ENCODE measurements at places on chromosomes 5 and 9.
A peak's percentile ranks its signal among the peaks of the same experiment; 100 is the strongest.

- no peak for DNase-seq
Measured at GRCh38 chr5:7548596-7548995, 152.7 kb downstream of the ADCY2 start.

- DNase-seq: no peak
Measured at GRCh38 chr9:38057416-38058195, 11.4 kb downstream of the SHB start.

- no peak for DNase-seq
Measured at GRCh38 chr5:64384765-64385164, 121.0 kb upstream of the RGS7BP start.

GRCh38 chr9:107624234-107624948 is 134.8 kb upstream of the KLF4 start:
- no peak for DNase-seq

DNA sequence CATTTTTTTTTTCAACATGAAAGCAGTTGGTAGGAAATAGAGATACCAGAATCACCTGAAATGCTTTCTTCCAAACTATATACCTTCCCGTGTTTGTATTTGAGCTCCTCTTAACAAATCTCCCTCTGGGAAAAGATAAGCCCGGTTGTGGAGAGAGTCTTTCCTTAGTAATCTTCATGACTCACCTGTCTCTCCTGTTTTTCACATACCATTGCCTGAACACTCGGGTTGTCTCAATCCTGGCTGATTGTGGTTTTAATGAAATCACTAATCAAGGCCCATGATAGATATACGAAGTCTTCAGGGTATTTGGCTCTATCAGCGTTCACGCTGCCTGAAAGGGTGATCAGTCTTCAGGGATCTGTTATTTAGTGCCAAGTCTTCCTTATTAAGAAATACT is 136.7 kb downstream of the MAN2A1 start:
- no peak for DNase-seq

DNA sequence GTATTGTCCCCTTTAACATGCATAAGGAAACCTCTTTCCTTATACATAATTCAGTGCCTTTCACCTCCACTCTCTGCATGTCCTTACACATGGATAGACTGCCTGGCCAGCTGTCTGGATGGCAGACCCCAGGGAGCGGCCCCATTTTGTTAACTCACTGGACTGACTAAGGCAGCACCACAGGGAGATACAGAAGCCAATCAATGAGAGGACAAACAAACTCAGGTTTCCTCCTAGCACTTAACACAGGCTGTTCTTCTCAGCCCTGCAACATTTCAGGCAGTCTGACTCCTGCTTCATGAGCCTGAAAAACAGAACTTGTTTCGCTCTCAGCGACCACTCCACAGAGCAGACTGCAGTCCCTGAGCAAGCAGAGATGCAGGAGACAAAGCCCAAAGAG is 135.4 kb upstream of the RASEF start:
- no peak for DNase-seq

GRCh38 chr5:172102913-172103626 is 85.0 kb downstream of the STK10 start:
- peak; percentile 62 for DNase-seq

DNA sequence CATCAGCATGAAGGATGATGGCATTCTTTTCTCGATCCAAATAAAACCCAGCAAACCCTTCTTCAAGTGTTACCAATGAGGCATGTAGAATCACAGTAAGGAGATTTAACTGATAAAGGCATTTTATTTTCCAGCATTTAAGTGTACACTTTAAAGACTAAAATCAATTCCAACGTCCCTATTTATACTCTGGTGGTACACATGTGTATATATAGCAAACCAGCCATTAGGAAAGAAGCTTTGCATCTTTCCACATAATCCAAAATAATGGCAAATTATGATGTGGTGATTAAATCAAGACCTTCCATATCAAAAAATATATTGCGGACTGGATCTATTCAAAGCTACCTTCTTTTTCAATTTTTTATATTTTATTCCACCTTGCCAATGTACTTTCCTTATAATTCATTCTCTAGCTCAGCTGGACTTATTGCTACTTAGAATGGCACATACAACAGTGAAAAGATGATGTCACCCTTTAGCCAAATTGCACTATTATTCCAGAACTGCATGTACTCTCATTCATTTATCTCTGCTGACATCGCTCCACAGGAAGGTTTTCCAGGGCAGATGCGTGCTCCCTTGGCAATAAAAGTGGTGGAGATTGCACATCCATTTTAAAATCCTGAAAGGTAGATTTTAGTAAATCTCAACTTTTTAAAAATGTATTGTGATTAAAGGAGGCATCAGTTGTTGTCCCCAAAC is 63.3 kb upstream of the SLC30A5 start:
- no peak for DNase-seq

DNA sequence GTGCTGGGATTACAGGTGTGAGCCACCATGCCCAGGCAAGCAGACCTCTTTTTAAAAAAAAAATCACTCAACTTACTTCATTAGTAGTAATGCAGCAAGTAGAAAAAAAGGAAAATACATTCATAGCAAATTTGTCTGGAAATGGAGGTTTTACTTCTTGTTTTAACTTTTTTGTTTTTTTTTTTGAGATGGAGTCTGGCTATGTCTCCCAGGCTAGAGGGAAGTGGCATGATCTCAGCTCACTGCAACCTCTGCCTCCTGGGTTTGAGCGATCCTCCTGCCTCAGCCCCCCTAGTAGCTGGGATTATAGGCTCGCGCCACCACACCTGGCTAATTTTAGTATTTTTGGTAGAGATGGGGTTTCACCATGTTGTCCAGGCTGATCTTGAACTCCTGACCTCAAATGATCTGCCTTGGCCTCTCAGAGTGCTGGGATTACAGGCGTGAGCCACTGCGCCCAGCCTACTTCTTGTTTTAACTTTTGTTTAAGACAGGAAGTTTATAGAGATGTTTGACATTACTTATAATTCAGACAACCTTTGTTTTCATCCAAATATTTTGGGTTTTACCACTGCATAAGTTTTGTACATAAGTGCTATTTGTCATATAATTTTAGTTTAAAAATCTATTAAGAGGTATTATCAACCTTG is 26.5 kb downstream of the UBE2R2 start:
- DNase-seq: no peak

DNA sequence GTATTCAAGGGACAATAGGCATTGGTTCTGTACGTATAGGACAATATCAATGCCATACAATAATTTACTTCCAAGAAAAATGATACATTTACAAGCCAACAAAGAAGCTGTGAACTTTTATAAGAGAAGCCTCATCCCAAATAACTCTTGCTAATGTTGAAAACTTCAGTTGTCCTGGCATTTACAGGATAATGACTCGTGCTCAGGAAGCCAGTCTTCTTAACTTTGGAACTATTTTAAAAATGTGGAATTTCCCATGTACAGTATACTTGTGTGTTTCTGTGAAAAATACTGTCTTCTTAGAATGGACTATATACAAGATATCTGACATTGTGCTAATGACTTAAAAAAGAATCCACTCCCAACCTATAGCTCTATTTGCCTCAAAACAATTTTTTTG is 1479.3 kb upstream of the CDH9 start:
- no peak for DNase-seq

GRCh38 chr5:112419164-112419985 is at the start of gene EPB41L4A:
EPB41L4A (minus strand) TSS chr5:112419277; CDS start chr5:112419039, 238 bp downstream.
- peak; percentile 79 for DNase-seq

DNA sequence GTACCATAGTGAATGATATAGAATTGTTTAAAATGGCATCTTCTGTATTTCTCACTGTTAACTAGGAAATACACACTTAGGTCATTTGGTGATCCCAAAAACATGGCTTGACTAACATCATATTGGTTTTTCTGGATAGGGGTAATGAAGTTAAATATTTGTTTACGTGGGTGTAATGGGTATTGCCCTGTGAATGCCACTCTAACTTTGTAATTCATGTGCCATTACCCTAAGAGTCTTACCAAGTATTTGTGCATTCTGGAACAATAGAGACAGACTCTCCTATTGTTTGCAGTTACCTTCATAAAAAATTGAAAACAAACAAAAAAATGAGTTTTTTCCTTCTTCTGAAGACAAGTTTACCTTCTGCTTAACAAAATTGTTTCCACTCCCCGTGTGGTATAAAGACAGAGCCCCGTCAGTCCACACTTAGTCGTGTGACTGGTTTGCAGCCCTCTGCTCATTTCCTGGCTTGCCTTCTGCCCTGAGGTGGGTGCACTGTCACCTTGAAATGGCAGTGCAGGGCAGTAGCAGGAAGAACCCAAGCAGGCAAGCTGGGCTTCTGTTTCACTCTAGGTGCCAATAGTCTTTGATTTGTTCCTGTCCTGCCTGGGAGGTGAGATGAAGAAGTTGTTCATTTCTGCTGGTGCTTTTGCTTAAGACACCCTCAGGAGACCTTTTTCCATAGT is 9.6 kb upstream of the CATSPER3 start:
- no peak for DNase-seq

DNA sequence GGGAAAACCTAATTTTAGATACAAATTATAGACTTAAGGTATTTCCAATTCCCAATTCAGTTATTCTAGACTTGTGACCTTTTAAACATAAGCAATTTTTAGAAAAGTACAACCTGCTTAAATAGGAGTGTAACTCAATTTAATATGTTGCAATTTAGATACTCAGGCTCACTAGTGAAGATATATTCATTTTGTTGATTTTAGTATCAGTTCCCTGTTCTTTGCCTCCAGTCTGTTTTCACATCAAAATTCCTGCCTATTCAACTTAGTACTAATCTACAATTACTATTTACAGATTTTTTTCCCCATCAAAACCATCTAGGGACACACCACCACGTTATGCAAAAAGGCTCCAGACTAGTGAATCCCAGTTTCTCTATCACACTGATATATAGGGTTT is 30.4 kb downstream of the PWWP2A start:
- no peak for DNase-seq

DNA sequence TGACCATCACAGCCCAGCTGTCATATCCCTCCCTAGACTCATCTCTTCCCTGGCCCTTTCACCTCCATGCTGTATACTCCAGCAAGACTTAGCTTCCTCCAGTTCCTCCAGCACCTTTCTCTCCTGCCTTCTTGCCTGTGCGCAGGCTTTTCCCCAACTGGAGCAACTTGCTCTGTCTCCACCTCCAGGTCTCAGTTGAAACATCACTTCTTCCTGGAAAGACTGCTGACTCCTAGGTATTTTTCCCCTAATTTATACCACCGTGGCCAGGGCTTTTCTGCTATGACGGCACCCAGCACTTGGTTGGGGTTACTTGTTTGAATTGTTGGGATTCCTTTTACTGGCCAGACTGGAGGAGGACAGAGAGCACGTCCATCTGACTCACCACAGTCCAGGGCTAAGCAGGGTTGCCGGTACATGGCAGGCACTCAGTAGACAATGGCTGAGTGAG is 67.5 kb downstream of the KCNIP1 start:
- no peak for DNase-seq

DNA sequence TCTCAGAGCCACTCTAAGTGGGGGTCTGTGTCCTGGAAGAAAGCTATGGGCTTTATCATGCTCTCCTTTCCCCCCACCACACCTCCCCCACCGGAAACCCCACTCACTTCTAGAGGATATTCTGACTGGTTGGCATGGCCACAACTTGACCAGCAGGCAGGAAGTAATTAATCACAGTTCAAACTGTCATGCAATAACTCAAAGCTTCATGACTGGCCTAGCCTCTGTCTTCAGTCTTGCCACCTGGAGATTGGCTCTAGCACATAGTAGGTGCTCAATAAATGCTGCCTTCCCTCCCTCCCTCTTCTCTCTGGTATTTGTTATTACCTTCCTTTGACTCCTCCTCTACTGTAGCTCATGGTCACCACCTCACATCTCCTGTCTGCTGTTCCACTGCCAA is 124.7 kb downstream of the GABBR2 start:
- no peak for DNase-seq

DNA sequence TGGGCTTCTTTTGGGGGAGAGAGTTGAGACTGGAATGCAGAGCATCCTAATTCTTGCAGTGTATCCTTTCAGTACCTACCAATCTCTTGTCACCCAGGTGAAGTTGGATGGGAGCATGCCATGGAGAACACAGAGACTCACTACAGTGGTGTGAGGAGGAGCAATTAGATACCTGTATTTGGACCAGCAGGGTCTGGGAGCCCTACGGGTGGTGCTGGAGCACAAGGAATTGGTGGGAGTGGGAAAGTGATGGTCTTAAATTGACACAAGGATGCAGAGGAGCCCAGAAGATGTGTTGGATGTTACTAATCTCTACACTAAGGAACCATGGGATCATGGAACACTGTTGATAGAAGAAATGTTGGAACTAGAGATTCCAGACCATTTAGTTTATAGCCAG is 212.7 kb downstream of the CHSY3 start:
- DNase-seq: no peak

DNA sequence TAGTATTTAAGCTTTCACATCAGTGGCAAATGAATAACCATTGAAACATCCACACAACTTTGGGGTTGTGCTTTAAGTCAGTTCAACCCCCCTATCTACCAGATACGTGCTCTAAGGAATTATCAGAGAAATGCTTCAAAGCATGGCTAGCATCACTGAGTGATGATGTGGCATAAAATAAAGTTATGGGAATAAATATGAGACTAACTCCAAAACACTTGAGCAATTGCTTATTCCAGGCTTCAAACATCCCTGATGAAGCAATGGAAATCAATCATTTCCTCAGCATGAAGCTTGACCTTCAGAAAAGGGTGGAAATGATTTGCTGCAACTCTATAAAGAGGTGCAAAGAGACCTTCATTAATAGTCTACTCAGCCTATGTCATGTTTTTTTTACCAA is 292.0 kb upstream of the SMC2 start:
- DNase-seq: no peak

GRCh38 chr5:172878933-172879752 is 45.1 kb downstream of the ERGIC1 start:
- no peak for DNase-seq

DNA sequence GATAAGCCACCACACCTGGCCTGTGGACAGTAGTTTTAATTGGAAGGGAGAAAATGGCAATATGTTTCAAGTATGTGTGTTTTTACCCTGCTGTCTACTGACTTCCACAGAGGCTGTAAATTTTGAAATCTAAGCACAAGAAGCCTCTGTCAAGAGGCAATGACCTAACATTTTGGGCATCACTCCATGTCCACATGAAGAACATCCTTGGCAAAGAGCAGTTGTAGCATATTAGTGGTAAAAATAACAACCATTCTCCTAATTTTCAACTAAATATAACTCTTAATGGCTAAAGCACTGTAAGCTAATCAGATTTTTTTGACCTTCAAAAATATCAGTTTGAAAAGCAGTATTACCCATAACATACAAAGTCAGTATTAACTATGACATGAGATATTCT is 100.3 kb upstream of the APC start:
- DNase-seq: no peak

- no peak for DNase-seq
Measured at GRCh38 chr9:81022177-81022576, 667.2 kb downstream of the TLE1 start.

- DNase-seq: no peak
Measured at GRCh38 chr9:85276741-85277140, 465.0 kb downstream of the AGTPBP1 start.

GRCh38 chr5:50302815-50303490 is 138.1 kb downstream of the EMB start:
- no peak for DNase-seq

GRCh38 chr5:38755181-38755580 is 90.6 kb upstream of the OSMR start:
- DNase-seq: no peak

GRCh38 chr9:115046199-115046598 is 71.8 kb downstream of the TNC start:
- DNase-seq: no peak

Measured in ecto neural progenitor cell (in vitro differentiated cells).